ENCODE measurements at places on chromosomes 5 and 9.

GRCh38 chr5:118544887-118545449 lies 443.4 kb downstream of the DTWD2 start:
- DNase-seq, result no peak

DNA sequence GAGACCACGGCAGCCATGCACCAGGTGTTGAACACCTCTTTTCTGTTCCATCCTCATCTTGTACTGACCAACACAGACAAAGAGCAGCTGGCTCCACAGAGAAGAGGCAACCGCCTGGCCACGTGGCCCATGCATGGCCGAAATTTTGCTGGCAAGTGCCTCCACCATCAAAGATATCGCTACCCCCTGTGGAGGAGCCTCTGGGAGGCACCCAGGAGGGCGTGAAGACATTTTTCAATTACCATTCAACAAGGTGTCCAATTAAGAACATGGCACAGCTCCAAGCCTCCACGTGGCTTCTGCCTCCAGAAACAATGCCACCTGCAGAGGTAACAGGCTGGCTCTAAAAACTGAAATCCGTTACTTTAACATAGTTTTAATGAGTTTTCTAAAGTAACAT lies 54.4 kb upstream of the CKS2 start:
- DNase-seq, result no peak

GRCh38 chr5:150544611-150545219 lies 36.8 kb downstream of the NDST1 start:
- DNase-seq, result peak; percentile 29

DNA sequence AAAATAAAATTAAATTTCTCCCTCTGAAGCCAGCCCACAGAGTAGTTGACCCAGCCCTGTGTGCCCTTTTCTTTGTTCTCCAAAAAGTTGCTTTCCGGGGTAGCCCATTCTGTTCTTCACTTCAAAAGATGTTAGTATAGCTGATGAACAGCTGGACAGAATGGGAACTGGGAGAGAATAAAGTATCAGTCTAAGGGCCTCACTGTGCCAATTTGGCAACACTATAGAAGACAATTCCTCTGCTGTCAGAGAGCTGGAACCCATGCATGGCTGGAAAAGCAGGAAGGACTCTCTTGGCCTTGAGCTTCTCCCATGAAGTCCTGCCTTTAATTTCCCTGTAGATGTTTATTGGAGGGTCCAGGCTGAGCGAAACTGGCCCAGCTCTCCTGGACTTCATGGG lies 11.0 kb upstream of the TNFSF8 start:
- DNase-seq, result no peak

- DNase-seq, result no peak
Observed at GRCh38 chr5:123156577-123157296, 67.7 kb downstream of the PRDM6 start.

- no peak for DNase-seq
Observed at GRCh38 chr9:91391412-91391811, 29.7 kb upstream of the AUH start.

GRCh38 chr5:104498281-104498680 lies 935.7 kb upstream of the NUDT12 start:
- DNase-seq, result no peak

- peak; percentile 68 for DNase-seq
Observed at GRCh38 chr5:172714491-172715420, 56.2 kb downstream of the DUSP1 start.

DNA sequence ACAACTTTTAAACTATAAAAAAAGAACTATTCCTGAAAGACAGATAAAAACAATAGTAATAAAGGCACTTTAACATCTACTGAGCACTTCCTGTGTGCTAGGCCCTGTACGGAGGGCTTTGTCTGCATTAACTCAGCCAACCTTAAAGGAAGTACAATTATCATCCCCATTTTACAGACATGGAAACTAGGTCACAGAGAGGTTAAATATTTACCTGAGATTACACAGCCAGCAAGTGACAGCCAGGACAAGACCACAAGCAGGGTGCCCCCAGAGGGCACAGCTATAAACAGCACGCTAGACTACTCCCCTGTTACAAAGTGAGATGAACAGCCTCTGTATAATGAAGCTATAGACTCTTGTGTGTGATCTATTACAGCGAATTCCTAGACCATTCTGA lies 25.5 kb downstream of the DDX31 start:
- DNase-seq, result no peak

DNA sequence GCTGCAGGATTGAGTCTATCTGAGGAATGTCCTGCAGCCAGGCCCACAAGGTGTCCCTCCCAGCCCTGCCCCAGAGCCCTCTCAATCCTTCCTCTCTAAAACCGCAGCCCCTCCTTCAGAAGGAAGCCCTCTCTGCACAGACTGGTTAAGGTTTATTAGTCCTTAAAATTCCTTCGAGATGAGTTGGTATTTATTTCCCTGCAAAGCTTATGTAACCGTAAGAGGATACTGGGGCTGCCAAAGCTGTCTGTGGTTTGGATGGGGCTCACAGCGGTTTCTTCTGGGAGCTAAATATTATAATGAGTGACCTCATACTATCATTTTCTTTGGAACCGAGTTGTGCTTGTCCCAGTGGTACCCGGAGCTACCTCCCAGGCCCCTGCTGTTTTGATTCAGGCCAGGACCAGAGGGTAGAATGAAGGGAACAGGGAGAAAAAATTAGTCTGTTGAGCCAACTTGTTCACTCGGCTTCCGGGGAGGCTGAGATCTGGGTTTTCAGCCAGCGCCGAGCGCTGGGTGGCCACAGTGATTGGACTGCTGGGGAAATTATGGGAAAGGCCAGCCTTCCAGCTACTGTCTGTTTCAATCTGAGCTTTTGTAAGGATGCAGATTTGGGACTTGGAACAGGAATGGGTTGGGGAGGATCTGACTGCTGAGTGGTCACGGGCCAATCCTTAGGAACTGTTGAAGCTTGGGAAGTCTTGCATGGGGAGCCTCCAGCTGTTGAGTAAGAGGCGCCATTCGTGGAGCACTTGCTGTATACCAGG lies 107.5 kb downstream of the NDFIP1 start:
- DNase-seq, result no peak

DNA sequence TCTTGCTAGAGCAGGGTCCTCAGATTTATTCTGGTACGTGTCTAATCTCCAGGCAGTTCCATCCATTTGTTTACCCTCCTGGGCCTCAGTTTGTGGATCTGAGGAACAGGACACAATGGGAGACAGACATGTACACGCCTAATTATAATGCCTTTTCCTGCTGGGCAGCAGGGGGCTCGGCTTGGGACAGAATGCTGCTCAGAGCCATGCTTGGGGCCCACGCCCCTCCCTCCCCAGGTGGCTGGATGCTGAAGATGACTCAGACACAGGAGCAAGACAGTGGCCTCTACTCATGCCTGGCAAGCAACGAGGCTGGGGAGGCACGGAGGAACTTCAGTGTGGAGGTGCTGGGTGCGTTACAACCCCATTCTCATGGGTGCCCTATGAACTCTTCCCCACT lies 72.7 kb upstream of the ASS1 start:
- no peak for DNase-seq

DNA sequence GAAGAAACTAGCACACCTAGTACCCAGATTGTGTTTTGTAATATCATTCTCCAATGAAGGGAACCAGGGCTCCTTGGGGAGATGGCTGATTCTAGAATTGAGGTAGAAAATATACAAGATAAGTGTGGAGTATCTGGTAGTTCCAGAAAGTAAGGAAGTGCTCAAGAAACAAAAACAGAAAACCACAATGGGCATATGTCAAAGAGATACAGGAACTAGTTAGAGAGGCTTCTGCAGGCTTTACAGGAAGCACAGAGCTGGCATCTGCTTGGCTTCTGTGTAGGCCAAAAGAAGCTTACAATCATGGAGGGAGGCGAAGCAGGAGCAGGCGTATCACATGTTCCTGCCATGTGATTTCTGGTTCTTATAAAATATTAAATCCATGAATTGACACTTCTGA lies 105.7 kb upstream of the TMEM161B start:
- no peak for DNase-seq

- DNase-seq, result no peak
Observed at GRCh38 chr9:14214065-14214684, 99.8 kb downstream of the NFIB start.

DNA sequence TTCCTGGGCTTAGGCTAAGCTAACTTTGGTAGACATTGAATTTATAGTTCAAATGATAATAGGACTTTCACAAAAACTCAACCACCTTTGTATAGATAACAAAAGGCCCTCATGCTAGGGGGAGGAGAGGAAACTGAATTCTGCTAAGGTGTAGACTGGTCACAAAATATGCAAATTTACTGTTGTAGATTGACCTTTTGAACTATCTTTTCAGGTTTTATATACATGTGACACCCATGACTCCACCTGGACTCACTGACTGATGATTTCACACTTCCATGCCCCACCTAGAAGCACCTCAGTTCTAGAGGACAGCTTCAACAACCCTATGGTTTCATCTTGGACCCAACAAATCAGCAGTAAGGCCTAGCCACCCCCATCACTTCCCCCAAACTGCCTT lies 165.7 kb downstream of the CEMIP2 start:
- no peak for DNase-seq

DNA sequence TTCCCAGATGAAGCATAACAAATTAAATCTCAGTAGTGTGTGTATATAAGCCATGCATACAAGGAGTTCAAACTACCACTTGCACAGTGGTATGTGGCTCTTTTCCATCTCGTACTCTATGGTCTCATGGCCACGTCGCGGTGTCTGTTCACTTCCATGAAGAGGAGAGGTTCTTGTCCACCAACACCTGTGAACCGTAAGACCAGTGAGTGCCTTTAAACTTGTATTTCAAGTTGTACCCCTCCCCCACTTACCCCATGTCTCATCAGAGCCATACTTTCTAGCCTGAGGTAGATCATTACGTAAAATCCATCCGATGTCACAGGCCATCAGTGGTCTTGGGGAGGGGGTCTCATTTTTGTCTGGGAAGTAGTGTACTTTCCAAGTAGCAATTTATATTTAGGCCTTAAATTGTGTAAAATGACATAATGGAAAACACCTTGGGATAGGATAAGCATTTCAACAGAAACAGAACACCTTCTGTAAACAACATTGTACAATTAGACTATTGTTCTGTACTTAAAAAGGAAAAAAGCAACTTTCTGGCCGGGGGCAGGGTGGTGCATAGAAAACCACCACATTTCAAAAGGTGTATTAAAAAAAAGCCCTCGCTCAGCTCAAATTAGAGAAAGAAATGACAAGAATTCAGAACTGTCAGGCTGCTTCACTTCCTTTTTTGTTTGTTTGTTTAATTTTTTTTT lies 163.0 kb downstream of the SMARCA2 start:
- DNase-seq, result no peak

- no peak for DNase-seq
Observed at GRCh38 chr5:68405026-68405684, 189.6 kb downstream of the PIK3R1 start.

DNA sequence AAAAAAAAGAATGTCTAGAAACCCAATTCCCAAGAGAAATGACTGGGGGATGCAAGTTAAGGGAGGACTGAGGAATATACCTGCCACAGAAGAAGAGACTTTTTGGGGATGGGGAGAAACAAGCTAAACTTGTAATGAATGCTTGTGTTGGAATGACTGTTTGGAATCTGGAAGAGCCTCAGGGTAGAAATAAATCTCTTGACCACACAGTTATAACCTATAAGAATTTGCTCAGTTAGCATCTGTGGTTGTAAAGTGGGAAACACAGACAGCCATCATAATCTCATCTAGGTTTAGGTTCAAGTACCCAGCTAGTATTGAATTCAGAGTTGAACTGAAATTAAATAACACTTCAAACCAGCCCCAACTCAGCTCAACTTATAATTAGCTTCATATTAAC lies 678.3 kb upstream of the CHD1 start:
- no peak for DNase-seq

- DNase-seq, result no peak
Observed at GRCh38 chr5:12023614-12024241, 119.5 kb upstream of the CTNND2 start.

GRCh38 chr5:78677777-78678668 lies 29.5 kb upstream of the LHFPL2 start:
- no peak for DNase-seq

- no peak for DNase-seq
Observed at GRCh38 chr5:71883742-71884103, 164.6 kb downstream of the CARTPT start.

- no peak for DNase-seq
Observed at GRCh38 chr9:27398982-27399653, 102.2 kb upstream of the EQTN start.

DNA sequence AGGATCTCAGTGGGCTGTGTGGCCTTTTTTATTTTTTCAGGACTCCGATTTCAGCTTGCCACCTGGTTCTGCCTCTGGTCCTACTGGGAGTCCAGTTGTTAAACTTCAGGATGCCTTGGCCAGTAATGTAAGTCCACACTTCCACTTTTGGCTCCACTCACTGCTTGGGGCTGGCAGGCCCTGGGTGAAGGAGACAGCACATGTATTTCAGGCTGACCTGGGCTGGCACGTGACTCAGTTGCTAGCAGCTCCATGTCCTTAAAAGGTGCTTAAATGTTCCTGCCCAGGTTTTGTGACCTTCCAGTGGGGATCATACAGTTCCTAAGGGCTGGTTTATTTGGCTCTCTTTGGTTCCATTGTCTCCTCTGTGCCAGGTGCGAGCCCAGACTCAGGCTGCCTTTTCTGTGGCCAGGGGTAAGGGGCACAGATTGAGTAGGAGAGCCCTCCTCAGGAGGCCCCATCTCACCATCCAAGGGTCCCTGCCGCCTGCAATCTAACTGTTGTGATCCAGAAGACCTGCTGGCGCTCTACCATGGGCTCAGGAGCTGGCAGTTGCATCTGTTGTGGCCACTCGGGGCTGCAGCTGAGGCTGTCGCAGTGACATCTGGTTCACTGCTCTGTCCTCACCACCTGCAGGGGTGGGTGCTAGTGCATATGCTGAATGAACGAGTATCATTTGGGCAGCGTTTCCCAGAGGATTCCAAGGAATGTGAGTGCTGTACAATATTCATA lies 19.2 kb upstream of the POMT1 start:
- DNase-seq, result no peak

GRCh38 chr5:43514025-43514424 lies 923 bp downstream of the C5orf34 start:
- DNase-seq, result no peak

DNA sequence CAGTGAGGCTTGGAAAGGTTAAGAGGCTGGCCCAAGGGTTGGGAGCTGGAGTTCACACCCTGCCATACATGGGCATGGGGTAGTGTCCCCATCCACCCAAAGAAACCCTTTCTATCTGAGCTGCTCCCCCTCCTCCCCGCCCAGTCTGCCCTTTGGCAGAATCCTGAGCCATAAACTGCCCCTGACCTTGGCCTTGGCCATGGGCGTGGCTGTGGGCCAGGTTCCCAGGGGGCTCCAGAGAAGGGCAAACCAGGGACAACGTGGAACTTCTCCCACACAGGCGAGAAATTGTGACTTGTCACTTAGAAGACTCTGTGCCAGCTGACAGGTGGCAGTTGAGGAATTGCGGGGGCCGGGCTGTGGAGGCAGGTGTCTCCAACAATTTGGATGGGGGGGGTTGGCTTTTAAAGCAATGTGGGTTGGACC lies 4.8 kb downstream of the FAM78A start:
- DNase-seq, result no peak

GRCh38 chr9:89525446-89526374 lies 27.8 kb upstream of the SEMA4D start:
- no peak for DNase-seq

DNA sequence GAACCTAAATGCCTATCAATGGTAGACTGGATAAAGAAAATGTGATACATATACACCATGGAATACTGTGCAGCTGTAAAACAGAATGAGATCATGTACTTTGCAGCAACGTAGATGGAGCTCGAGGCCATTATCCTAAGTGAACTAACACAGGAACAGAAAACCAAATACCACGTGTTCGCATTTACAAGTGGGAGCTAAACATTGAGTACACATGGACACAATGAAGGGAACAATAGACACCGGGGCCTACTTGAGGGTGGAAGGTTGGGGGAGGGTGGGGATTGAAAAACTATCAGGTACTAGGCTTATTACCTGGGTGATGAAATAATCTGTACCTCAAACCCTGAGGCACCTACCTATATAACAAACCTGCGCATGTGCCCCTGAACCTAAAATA lies 22.4 kb upstream of the DEPDC1B start:
- no peak for DNase-seq

Measured in CD8-positive, alpha-beta T cell (primary cell).